ENCODE measurements at places on chromosomes 3 and 15. TPM values are rescaled to one million over a fixed set of nuclear protein-coding genes. Genes with fewer than 3 reads are reported as not detected.
A peak's percentile ranks its signal among the peaks of the same experiment; 100 is the strongest.

The RBP2 gene
- polyA plus RNA-seq, result not detected

The MKRN3 gene
- polyA plus RNA-seq, result 0.11 TPM

The CDHR4 gene
- polyA plus RNA-seq, result not detected

The SLCO2A1 gene
- 8.3 TPM for polyA plus RNA-seq

The EAF2 gene
- 7.4 TPM for polyA plus RNA-seq

DNA sequence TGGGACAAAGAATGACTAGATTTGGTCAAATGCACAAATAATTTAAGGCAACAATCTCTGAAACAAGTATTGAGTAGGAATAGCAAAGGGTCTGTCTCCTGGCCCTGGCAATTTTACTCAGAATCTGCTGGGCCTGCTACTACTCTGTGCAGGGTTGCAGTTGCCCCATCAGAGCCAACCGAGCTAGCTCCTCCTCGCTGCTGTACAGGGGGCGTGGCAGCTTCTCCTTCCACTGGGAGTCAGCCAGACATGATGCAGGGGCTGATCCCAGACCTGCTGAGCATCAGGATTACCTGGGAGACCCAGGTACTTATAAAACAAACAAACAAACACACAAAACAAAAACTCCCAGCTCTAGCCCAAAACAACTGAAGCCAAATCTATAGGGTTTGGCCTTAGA, 30.5 kb upstream of the PXYLP1 start:
- DNase-seq, result no peak

- DNase-seq, result no peak
These were observed 85.3 kb upstream of the MYZAP start for GRCh38 chr15:57506422-57506821.

DNA sequence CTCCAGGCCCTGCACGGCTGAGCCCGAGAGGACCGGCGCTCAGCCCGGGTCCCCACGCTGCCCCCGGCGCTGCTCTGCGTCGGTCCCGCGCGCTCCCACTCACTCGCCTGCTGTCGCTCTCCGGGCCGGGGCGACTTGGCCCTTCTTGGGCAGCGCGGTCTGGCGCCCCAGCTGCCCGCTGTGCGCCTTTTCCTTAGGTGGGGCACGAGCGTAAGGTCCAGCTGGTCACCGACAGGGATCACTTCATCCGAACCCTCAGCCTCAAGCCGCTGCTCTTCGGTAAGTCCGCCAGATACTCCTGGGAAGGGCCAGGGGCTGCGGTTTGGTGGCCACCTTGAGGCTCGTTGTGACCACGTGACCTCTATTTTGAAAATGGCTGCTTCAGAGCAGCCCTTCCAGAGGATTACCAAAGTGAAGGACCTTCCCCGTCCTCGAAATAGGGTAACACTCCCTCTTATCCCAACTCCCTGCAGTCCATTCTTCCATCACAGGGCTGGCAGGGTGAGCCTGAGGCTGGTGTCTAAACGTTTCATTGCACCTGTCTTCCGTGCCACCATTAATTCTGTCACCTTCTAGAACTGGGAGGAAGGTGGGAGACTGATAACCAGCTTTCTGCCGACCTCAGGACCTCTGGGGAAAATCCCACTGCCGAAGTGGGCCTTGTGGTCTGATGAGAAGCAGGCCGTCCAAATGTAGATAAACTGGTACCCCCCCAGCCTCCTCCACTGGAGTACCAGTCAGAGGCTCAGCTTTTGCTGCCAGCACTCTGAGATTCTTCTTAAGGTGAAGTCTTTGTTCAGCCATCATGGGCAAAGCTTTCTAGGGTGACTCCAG, 812 bp downstream of the P4HTM start:
- peak; percentile 58 for DNase-seq

GRCh38 chr3:172751175-172751704, 714 bp downstream of the ECT2 start:
- no peak for DNase-seq

DNA sequence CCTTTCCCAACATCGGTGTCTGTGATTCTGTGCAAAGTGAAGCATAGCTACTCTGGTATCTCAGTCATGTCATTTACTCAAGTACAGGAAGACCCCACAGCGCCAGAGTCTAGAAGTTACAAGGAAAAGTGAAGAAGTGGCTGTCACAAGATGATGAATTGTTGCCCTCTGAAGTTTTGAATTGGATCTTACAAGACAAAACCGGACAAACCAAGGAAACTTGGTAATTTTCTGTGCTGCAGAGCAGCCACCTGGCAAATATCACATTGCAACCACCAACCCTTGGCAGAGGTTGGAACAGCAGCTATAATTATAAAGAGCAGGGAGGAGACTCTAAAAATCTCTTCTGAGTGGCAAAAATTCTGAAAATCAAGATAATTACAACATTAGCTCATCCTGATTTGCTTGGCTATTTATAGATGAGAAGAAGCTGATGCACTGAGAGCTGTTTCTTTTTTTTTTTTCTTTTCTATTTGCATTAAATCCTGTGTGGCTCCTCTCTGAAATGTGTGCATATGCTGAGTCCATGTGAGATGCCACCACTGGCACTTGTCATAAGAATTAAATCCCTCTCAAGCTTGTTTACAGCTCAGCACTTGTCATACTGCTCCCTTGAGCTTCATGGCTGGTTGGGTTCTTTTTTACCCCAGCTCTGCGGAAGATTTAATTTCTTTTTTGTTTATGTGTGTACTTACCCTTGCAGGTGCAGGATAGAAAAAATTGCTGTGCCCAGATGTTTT, 68.0 kb upstream of the MNS1 start:
- no peak for DNase-seq

DNA sequence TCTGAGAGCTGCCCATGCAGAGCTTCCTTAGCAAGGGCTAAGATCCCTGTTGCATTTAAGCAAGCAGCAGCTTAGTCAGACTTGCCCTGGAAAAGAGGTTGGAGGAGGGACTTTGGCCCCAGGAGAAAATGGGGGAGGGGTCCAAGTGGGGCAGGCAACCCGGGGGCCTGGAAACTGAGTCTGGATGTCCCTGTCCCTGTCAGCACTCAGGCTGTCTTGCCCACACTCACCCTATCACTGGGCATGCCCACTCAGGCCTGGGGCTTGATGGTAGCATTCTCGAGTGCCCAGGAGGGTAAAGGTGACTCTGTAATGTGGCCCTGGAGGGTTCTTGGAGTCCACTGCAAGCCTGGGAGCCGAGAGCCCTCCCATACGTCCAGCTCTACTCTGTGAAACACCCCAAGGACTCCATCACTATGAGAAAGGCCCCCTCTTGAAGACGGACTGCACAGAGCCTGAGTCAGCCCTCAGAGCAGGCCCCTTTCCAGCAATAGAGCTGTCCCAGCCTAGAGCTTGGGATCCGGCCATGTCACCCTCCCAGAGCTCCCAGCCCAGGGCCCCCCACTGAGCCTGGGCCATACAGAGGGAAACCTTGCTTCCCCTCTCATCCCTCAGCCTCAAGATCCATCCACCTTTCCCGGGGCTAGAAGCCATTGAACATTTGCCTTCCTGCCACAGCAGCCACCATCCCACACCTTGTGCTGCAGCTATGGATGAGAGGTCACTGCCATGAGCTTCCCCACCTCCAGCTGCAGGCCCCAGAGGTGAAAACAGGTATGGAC, 13.4 kb downstream of the MYL3 start:
- peak; percentile 29 for DNase-seq

GRCh38 chr15:99480016-99480810, 85.6 kb upstream of the MEF2A start:
- no peak for DNase-seq

GRCh38 chr15:38680775-38681174, 116.2 kb upstream of the RASGRP1 start:
- no peak for DNase-seq

GRCh38 chr3:172174513-172175253, 135.3 kb downstream of the FNDC3B start:
- DNase-seq, result no peak

DNA sequence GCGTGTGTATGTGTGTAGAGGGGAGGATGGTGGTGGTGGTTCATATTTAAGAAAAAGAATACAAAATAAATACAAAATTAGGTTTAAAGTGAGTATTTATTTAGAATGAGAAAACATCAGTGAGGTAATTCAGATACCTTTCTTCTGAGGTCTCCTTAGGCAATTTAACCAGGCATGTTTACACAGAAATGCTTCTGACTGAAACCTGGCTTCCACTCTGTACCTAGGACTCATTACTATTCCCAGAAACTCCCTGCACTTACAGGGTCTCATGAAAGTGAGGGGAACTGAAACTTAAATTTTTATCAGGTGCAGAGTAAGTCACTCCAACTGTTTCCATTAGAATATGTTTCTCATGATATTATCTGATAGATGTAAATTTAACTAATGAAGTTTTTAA, 10.3 kb upstream of the DIPK2A start:
- no peak for DNase-seq

GRCh38 chr15:96349034-96349856, 18.7 kb downstream of the NR2F2 start:
- no peak for DNase-seq
